Stimulated activated CD8-positive, alpha-beta memory T cell treated with anti-CD3 and anti-CD28 coated beads, Interleukin-4, amount 100 ng/mL, for 24 hours (primary cell): ENCODE measurements at places on chromosomes 6 and 20.

- DNase-seq = no peak
Measured at GRCh38 chr6:163460307-163460782, 45.8 kb downstream of the QKI start.

DNA sequence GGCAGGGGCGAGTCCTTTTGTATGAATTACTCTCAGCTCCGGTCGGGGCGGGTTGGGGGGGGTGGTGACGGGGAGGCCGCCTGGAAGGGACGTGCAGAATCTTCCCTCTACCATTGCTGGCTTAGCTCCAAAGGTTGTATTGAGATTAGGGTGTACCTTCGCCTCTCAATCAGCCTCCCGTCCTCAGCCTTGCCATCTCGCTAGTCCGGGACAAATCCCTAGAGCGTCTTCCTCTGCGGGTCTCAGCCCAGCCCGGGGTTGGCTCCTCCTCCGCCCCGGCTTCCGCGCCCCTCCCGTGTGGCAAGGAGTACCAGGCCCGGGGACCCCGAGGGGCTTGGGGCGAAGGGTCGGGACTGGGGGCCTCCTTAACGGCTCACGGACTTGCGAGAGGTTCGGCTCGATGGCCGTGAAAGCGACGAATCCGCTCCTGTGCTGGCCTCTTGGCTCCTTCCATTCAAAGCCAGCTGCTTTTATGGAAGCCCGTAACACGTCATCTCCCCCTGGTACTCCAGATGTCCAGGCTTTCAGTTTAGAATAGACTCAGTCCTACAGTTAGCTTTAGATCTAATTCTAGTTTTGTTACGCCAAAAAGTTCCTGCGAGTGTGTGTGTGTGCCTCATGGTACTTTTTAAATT, 636 bp upstream of the EEF1A1 start:
- peak; percentile 67 for DNase-seq

GRCh38 chr6:5030596-5031136, 26.8 kb upstream of the RPP40 start:
- DNase-seq = peak; percentile 62

DNA sequence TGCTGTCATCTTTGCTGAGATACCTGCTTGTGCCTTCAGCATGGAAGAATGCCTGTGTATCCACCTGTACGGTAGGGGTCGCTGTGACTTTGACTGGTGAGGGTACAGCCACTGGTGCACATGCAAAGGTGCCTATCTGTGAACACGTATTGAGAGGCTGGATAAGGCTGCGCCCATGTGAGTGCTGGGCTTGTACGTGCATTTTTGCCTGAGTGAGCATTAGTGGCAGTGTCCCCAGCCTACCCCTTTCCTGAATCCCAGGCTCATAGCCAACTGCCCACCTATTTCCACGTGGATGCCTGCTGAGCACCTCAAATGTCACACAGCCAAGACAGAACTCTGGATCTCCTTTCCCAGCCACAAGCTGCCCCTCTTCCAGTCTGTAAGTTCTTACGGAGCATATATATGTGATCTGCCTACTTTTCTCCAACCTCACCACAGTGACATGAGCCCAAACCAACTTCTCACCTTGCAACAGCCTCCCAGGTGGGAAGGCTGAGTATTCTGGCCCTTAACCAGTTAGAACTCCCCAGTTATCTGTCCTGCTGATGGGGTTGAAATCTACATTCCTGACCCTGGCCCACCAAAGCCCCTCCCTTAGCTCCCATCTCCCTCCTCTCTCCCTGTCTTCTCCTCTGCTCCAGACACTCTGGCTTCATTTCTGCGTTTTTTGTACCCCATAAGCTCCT, 1.1 kb upstream of the SLC2A10 start:
- no peak for DNase-seq

DNA sequence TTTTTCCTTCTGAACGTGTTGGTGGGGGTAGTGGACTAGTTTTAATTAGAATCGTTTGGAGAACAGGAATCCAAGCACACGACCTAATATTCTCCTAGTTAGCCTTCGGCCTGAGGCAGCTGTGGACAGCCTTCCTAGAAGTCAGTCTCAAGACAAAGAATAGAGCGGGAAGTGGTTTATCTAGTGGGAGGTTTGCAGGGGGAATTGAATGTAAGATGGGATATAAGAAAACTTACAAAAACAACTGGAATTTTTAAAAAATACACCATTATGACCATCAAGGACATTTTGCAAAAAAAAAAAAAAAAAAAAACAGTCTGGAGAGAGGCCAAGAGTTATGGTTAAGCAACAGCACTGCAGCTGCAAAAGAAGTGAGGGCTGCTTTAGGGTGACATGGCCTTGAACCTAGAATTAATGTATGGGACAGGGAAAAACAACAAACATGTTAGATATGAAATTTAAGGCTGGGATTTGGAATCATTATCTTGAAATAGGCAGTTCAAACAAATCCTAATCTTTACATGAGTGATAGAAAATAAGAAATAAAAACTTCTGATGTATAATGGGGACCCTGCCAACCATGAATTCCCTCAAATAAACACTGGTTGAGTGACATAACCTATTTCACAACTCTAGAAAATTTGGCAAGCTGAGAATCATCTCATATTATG, 40.2 kb downstream of the PLAGL1 start:
- DNase-seq = no peak

DNA sequence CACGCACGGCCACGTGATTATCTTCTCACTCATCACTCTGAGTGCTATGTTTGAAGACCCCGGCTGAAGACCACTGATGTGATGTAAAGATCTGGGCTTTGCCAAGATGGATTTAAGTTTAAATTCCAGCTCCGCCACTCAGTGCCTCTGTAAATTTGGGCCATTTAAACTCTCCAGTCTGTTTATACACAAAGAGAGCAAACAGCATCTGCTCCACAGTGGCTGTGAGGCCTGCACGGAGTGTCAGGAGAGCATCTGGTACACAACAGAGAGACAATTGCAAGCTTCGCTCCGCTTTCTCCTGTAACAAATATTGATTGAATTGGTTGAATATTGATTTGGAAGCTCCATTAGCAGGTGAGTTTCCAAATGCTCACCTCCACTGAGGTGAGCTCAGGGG, 80.5 kb upstream of the FRMD1 start:
- DNase-seq = no peak

- DNase-seq = no peak
Measured at GRCh38 chr20:63151554-63152321, 64.2 kb downstream of the YTHDF1 start.

DNA sequence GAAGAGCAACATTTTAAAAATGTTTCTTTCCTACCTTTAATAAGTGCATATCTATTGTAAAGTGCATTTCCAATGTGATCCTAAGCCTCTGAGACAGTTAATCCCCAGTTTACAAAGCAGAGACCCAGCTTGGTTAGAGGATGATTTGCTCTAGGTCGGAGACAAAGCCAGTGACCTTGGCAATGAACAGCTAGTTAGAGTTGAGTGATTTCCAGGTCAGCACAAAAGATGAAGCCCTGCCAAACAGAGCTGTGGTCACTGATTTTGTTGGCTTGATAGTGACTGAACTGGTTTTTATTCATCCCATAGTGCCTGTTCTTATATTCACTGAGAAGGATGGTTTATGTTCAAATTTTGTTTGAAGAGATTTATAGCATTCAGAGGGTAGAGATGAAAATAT, 56.6 kb upstream of the CD83 start:
- DNase-seq = no peak

- DNase-seq = no peak
Measured at GRCh38 chr6:79622364-79622763, 8.8 kb upstream of the SH3BGRL2 start.

DNA sequence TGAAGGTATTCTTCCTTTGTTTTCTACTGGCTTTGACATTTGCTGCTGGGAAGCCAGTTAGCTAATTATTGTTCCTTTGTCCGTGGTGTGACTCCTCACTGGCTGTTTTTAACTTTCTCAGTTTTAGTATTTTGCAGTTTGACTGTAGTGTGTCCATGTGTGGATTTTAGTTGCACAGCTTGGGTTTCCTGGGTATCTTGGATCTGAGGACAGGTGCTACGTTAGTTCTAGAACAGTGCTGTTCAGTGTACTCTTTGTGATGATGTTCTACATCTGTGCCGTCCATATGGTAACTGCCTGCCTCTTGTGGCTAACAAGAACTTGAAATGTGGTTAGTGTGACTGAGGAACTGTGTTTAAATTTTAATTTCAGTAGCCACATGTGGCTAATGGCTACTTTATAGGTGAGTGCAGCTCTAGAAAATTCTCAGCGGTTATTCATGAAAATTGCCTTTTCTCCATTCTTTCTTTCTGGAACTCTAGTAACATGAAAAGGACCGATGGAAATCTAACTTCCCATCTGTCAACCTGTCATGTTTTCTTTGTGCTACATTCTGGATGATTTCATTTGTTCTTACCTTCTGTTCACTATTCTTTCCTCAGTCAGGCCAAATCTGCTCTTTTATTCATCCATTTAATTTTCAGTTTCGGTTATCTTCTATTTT, 7.4 kb downstream of the SNX9 start:
- DNase-seq = no peak

GRCh38 chr20:59782986-59783640, 150.3 kb downstream of the SYCP2 start:
- peak; percentile 15 for DNase-seq

DNA sequence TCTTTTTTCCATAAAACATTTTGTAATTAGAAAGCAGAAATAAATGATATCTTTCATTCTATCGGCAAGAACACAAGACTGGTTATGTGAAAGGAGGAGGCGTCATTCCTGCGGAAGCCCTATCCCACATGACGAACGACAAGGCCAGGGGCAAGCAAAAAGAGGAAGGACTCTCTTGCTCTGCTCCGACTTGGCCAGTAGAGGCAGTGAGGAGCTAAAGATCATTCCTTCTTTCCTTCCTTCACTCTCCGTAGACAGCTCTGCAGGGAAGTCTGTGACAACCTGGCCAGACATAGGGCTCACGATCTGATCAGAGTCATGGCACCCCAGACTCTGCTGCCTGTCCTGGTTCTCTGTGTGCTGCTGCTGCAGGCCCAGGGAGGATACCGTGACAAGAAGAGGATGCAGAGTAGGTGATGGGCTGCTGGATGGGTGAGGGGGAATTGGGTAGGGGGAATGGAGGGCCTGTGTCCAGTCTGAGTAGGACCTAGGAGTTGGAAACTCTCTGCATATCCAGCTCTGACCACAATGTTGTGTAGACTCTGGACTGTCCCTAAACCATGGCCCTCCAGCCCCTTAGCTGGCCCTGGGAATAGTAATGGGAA, at the start of gene WFDC10A:
TSS of gene WFDC10A (plus strand) at position 244 of the 605 bp plus-strand sequence. CDS start at position 319, 75 bp downstream.
- no peak for DNase-seq
